Myocyte (in vitro differentiated cells): ENCODE measurements at places on chromosomes 2 and 18. TPM values are rescaled to one million over a fixed set of nuclear protein-coding genes. Genes with fewer than 3 reads are reported as not detected.

- DNase-seq: no peak
These were observed 53.5 kb upstream of the FN1 start for GRCh38 chr2:215489288-215489848.

- DNase-seq: no peak
These were observed 139.9 kb upstream of the LTBP1 start for GRCh38 chr2:32806857-32807256.

- DNase-seq: peak; percentile 5
These were observed 618.8 kb downstream of the SOCS6 start for GRCh38 chr18:70907673-70908072.

DNA sequence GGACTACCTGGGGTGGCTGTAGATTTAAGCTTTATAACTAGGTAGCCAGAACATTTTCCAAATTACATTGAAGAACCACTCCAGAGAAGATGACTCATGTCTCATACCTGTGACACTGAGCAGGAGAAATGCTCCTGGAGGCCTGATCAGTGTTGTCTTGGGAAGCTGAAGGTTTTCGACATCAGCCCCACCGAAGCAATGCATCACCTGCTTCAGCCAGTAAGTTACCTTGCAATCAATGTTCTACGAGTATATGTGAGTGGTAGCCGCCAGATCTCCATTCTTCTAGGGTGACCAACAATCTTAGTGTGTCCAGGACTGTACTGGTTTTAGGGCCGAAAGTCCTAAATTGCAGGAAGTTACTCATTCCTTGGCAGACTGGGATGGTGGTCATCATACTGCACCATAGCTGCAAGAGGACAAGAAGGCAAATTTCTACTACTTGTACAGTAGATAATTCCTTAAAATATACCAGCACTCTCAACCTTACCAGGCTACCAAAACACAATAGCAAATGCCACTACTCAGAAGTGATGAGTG lies 109.3 kb upstream of the LINC00305 start:
- no peak for DNase-seq

DNA sequence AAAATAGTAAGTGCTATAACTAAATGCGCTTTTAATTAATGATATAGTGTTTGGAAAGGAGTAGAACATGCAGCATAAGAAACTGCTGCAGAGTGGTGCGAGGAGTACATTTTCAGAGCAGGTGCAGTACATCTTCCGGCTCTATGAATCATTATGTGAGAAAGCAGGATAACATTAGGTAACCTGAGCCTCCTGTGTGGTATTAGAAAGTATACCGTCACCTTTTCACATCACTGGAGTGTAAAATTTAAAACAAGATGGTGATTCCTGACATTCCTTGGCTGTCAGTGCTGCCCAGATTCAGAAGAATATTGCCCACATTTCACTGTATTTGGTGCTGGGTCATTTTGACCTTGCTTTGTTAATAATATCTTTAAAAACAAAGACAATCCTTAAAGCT lies 7.8 kb upstream of the DYNC2LI1 start:
- peak; percentile 2 for DNase-seq

Gene FHL2
- 42.0 and 47.4 TPM in 2 replicates for total RNA-seq

Gene RFTN2
- total RNA-seq: 6.2 and 6.8 TPM in 2 replicates
